ENCODE measurements at places on chromosomes 7 and 10.

DNA sequence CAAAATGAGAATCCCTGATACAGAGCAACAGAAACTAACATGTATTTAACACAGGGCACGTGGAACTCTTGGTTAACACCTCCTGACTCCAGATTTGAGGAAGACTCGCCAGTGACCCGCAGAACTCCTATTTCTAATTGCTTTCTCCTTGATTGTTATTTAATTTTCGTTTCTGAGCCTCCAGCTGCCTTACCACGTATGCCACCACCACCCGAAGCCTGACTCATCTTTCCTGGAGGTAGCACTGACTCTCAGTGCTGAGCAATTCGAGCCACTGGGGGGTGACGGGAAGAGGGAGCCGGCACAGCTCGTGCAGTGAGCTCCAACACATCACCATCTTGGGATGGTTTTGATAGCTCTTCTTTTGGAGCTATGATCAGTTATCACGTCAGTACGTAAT, 273.9 kb upstream of the MGMT start:
- peak; percentile 29 for DNase-seq

DNA sequence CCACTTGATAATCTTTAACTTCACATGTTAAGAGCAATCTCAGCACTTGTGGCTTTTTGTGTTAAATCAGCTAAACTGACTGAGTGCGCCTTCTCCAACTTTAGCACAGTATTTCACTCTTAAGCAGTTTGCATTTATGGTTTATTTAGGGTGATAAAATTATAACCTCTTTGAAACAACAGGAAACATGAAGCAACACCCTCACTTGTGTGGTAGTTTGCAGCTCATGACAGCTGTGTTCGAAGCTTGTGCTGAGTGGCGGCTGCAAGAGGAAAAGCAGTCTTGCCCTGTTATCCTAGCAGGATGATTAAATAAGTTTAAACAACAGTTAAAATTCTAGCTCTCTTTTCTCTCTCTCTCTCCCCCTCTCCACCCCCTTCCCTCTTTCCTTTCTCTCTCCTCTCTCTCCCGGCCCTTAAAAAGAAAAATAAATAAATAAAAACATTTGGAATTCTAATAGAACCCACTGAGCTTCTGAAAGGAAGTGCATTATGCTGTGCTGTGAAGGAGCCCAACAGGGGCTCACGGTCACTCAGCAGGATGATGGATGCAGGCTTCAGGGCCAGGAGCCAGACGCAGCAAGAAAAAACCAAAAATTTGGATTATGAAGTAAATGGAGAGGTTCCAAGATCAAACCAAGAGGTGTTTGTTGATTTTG, 25.2 kb downstream of the OGDH start:
- no peak for DNase-seq

- no peak for DNase-seq
Observed at GRCh38 chr7:110607050-110607857, 483.7 kb upstream of the LRRN3 start.

DNA sequence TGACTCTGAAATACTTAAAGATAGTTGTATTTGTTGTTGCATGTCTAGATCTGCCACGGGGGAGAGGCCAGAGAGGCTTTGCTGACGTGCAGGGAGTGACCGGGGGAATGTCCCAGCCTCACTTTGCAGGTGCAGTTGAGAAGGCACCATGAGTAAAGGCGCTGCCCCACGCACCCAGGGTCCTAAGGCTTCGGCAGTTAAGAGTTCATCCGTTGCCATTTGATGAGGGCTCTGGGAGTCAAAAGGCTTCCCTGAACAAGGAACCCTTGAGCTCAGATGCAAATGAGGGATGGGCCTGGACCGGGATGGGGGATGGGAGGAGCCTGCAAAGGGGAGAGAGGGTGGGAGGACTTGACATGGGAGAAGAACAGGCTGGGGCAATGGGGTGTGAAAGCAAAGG, 20.4 kb downstream of the PPP2R2D start:
- DNase-seq, result no peak

DNA sequence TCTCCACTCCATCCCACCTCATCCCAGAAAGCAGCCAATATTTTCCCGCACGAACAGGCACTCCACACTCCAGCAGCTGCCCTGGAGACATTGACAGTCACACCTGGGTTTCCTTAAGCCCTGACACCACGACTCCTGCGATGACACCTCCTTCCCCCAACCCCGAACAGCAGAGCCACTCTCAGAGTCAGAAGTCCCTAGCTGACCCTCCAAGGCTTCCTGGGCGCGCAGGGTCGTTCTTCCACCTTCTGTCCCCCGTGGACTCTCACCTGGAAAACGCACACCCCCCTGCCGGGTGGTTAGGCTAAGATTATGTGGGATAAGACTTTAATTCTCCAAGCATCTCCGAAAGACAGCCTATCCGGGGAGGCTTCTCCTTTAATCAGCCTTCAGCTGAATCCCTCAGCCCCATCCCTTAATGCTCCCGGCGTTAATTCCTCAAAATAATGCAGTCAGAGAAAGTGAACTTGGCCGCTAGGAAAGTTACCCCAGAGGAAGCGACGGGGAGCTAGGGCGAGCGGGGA, 1.1 kb downstream of the DENND11 start:
- peak; percentile 16 for DNase-seq

- DNase-seq, result no peak
Observed at GRCh38 chr7:123797673-123798531, 47.1 kb upstream of the HYAL4 start.

DNA sequence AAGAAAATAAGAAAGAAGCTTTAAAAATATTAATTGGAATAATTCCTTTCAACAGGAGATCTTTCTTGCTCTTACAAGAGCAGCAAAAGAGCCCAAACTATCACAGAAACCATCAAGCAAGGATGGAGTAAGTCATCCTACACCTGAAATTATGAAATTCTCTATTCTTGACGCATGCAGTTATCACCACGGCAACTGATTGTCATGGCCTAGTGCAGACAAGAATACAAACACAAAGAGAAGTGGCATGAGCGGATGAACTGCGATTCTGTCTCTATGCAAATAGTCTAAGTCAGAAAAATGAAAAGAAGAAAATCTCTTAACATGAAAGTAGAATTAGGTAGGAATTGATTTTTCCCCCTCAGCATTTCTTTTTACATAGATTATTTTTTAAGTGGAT, 54.8 kb upstream of the SLC35B4 start:
- no peak for DNase-seq

DNA sequence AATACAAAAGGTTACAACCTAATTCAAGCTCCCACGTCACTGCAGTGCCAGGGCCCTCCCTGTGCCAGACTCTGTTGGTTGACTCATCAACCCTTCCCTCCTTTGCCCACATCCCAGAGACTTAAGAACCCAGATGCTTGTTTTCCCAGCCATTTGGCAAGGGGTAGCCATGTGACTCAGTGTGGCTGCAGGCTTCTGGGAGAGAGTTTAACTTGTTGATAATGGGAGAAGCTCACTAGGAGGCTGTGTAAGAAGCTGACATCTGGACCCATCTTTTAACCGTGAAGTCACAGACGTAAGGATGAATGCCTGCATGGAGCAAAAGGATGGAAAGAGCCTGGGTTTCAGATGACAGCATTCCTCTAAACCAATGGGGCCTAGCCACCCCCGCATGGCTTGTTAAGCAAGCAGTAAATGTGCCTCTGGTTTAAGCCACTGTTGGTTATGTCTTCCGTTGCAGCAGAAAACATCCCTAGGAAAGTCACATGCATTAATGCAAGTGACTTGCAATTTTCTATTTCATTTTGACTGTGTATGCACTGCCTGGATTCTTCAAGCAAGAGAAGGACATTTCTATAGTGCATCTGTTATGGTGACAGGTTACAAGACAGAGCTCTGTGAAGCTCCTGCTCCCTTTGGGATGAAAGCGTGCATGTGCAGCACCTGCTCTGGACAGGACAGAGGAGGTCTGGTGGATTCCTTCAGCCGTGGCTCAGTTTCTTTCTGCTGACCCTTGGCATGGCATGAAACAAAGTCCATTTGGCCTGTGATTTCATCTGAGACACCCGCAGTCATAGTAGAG, 57.5 kb upstream of the CREB5 start:
- no peak for DNase-seq

GRCh38 chr10:34547291-34547690, 267.8 kb downstream of the PARD3 start:
- DNase-seq, result no peak

- DNase-seq, result no peak
Observed at GRCh38 chr10:98460837-98461499, 14.2 kb upstream of the HPS1 start.

DNA sequence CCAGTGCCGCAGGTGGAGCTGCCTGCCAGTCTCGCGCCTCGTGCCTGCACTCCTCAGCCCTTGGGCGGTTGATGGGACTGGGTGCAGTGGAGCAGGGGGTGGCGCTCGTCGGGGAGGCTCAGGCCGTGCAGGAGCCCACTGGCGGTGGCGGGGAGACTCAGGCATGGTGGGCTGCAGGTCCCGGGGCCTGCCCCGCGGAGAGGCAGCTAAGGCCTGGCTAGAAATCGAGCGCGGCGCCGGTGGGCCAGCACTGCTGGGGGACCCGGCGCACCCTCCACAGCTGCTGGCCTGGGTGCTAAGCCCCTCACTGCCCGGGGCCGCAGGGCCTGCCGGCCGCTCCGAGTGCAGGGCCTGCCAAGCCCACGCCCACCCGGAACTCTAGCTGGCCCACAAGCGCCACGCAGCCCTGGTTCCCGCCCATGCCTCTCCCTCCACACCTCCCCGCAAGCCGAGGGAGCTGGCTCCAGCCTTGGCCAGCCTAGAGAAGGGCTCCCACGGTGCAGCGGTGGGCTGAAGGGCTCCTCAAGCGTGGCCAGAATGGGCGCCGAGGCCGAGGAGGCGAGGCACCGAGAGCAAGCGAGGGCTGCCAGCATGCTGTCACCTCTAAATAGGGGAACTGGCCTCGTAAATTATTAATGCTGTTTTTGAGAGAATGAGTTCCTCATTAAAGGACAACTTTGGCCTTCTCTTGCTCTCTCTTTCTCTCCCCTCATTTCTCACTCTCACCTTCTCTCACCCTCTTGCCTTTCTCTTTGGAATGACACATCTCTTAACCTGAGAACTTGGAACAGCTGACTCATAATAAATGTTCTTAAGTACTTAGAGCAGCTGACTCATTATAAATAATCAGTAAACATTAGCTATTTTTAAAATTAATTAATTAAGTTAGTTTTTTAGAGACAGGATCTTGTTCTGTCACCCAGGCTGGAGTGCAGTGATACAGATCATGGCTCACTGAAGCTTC, 4.9 kb downstream of the ACADSB start:
- no peak for DNase-seq

GRCh38 chr7:27241189-27242056, 1.2 kb upstream of the EVX1 start:
- DNase-seq, result no peak

GRCh38 chr7:34354011-34354410, 304.0 kb upstream of the NPSR1 start:
- no peak for DNase-seq

DNA sequence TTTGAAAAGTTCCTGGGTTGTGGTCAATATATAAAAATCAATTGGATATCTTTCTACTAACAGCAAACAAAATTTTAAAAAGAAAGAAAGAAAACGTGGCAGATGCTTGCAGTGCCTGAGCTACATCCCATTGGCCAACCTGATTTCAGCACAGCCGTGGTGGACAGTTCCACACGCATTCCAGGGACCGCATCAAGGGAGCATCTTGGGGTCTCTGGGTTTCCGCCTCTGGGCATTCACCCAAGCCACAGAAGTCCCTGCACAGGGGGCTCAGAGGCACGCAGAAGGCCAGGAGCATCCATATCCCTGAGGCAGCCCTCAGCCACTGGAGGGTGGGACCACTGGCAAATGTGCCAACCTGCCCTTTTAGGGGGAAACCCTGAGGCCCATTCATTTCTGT, 254.5 kb upstream of the RNF32 start:
- DNase-seq, result no peak

Data from activated T-cell treated with anti-CD3 and anti-CD28 coated beads, Interleukin-2, amount 50 U/mL, for 72 hours (primary cell).